ENCODE measurements at places on chromosomes 1 and 21. TPM values are rescaled to one million over a fixed set of nuclear protein-coding genes. Genes with fewer than 3 reads are reported as not detected.

DNA sequence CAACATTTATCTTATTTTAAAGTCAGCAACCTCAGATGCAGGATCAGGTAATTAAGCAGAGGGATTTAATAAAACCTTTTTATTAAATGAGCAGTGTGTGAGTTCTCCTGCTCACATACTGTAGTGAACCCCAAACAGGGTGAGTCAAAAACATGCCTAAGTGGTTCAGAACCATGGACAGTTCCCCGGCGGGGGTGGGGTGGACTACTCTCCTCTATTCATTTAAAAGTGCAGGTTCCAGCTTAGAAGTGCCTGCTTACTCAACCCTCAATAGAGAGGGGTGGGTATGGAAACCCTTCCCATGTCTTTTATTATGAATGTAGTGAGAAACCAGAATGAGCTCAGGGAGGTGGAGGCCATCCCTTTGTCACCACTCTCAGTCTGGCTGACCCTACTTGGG is 397.9 kb downstream of the HHAT start:
- DNase-seq, result peak; percentile 23

Gene ORC1
- 0.94 TPM for total RNA-seq

Gene MAB21L3
- not detected for total RNA-seq

GRCh38 chr1:165686971-165687433 is 11.4 kb downstream of the ALDH9A1 start:
- no peak for DNase-seq

Gene C1orf56
- total RNA-seq, result 6.5 TPM

- no peak for DNase-seq
These were observed 52.5 kb upstream of the FBXO28 start for GRCh38 chr1:224061436-224061835.

Gene TLCD4
- total RNA-seq, result 48.3 TPM

DNA sequence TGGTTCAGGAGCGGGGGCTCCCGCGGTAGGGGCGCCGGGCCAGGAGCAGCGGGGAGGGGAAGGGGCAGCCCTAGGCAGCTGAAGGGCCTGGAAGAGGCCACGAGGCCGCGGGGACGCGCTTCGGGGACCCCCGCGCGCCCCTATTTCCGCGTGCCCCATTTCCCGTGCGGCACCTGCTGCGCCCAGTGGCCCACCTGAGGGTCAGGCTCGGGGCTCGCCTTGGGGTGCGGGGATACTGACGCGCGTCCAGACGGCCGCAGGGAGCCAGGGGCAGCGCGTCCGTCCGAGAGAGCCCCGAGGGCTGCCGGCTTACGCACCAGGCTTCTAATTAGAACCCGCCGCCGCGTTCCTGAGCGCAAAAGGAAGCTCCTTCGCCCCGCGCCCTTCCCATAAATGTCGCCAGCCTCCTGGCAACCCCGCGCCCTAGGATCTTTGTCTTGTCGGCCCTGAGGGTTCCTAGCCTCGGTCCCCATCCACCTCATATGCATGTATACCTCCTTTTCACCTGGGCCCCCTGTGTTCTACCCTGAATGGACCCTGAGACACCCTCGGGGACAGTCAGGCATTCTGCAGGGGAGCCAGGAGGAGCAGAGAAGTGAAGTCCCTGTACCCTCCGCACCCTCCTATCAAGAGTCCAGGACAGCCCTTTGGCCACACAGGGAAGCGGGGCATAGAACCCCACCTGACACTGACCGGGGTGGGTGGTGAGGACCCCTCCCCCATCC is 1.8 kb downstream of the WNT3A start:
- no peak for DNase-seq

Gene ESPN
- total RNA-seq, result 0.44 TPM

DNA sequence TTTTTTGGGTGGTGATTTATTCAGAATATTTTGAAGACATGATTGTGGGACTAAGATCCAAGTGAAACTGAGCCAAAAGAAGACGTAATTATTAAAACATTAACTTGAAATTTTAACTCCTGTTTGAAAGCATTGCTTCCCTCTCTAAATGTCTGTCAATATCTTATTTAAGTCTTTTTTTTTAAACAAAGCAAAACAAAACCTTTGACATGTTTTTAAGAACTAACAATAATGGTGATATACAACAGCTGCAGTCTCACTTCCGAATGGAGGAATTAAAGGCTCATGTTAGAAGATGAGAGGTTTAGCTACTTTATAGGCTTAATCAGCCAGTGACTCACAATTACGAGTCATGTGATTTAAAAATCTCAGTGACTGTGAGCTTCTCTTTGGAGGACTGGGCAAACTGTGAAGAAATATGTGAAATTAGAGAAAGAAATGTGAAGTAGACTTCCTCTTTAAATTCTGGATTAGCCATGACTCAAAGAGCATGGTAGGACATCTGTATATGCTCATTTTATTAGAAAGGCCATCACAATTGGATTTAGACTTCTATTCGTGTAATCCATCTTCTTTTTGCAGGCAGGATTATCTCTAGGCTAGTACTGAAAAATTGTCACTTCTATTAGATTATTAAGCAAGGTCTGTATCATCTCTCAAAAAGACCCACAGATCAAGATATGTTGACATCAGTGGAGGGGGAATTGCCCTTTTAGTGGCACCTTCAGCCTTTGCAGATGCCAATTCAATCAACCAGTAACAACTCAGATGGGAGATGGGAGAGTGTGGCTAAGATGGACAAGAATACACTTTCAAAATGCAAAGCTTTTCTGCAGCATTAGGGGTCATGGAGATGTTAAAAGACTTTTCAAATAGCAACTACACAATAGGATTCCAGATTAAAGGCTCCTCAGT is 28.7 kb downstream of the KCNA3 start:
- no peak for DNase-seq

DNA sequence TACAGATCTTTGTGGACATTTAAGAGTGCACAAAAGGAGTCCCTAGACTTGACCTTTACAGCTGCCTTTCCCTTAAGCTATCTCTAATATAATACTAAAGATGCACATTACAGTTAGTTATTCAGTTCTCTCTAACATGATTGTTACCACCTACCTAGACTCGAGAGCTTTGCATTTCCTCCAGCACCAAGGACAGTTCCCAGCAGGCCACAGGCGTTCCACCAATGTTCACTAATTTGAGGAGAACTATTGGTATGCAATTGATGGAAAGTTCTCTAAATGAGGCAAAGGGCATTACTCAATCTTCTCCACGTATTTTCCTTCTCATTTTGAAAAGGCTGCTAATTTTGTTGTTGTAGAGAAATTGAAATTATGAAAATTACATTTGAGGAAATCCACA is 5.4 kb upstream of the NTNG1 start:
- DNase-seq, result no peak

GRCh38 chr1:97758541-97759057 is 162.2 kb downstream of the DPYD start:
- DNase-seq, result no peak

Gene TRAF3IP3
- 1.3 TPM for total RNA-seq

- no peak for DNase-seq
These were observed 31.1 kb downstream of the EDARADD start for GRCh38 chr1:236425031-236425663.

- DNase-seq, result no peak
These were observed 16.7 kb upstream of the PSMD4 start for GRCh38 chr1:151237678-151238466.

GRCh38 chr1:39576016-39576657 is 453 bp downstream of the PABPC4 start:
- DNase-seq, result peak; percentile 39

- DNase-seq, result no peak
These were observed 66.8 kb downstream of the LUZP1 start for GRCh38 chr1:23101887-23102286.

DNA sequence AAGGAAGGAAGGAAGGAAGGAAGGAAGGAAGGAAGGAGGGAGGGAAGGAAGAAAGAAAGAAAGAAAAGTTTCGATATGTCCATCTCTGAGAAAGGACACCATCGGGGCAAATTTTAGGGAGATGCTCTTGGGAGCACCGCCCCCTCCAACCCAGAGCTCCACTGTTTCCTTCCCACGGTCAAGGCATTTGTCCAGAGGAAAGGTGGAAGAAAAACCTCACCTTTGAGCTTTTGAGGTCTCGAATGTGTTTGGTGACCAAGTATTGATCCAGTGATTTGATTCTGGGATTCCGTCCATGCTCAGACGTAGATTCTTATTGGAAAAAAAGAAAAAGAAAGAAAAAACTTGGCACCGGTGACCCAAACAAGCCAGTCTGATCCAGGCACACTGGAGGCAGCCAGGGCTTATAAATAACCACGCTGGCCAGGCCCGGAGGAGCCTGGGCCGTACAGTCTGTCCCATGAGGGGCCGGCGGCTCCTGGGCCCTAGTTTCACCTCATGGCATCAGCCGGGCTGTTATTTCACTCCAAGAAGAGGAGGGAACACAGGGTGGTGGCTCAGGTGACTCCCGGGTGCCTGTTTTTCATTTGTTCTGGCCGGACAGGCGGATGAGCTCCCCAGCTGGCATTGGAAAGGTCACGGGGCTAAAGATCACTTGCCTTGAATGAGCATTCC is 36.1 kb upstream of the SLC25A33 start:
- no peak for DNase-seq

Measured in left cardiac atrium (tissue), 4 donors.